ENCODE measurements at places on chromosomes 11 and 22.

- no peak for DNase-seq
Measured at GRCh38 chr11:19913893-19914249, 201.2 kb downstream of the NAV2 start.

- DNase-seq = no peak
Measured at GRCh38 chr11:15342163-15342562, 227.4 kb downstream of the INSC start.

DNA sequence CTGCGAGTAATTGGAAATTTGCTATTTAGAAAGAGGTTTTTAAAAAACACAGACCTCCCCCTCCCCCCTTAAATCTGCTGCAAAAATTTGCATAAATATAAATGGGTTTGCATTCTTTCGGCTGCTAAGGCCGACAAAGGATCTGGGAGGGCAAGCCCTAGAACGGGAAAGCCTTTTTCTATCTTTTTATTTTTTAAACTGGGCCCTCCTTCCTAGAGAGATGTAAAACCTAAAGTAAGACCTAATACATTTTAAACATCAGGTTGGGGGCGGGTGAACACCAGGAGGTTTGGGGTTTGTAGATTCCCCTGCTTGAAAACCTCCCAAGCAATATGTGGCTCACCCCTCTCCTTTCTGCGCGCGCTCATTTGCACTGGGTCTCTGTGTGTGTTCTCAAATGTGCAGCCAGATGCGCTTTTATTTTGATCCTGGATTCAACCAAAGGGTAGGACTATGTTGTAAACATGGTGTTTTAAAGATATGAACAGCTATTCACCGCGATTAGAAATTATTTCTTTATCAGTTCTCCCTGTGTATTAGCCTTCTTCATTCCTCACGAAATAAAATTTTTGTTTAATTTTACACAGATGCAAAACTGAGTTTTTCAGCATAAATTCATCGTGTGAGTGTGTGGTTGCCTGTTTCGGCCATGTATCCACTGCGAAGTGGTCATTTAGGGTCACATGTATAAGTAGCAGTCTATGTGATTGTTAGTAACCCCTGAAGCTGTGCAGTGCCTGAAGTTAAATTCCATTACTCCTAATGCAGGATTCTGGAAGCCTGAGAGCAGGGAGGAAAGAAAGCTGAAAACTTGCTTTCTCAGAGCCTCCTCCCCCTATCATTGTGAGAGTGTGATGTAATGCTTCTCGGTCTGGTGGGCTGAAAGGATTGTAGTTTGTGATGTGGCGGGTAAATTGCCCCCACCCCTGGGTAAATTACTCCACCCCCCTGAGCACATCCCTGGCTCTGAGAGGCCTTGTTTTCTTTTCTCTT lies 988 bp downstream of the TNRC6B start:
- DNase-seq = peak; percentile 23

GRCh38 chr22:46834021-46834737 lies 71.7 kb downstream of the TBC1D22A start:
- no peak for DNase-seq

- DNase-seq = no peak
Measured at GRCh38 chr11:70019576-70020011, 58.5 kb upstream of the ANO1 start.

DNA sequence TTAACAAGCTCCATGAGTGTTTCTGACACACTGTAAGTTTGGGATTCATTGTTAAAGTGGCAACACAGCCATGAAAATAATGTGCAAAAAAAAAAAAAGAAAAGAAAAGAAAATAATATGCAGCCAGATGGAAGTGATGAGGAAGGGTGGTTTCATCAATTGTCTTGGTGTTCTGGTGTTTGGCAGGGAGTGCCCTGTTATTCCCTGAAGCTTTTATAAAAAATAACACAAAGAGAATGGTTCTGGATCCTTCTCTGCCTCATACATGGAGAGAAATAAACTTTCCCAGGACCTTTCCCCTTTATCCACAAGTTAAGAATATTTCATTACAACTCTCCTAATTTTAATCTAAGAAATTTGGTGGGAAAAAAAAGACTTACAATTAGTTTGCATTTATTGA lies 16.7 kb downstream of the AMOTL1 start:
- DNase-seq = no peak

DNA sequence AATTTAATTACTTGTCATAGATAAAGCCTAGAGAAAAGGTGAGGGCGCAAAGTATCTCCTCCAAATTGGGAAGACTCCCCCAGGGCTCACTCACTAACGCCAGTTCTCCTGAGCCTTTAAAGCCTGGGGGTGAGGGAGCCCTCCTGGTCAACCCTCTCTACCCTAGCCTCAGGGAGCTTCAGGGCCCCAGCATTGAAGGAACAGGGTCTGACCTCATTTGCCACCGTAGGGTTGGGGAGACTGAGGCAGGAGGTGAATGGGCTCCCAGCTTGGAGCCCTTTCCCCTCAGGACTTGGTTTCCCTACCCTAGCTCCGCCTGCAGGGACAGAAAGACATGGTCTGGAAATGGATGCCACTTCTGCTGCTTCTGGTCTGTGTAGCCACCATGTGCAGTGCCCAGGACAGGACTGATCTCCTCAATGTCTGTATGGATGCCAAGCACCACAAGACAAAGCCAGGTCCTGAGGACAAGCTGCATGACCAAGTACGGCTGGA lies 1.7 kb downstream of the FOLR2 start:
- no peak for DNase-seq

DNA sequence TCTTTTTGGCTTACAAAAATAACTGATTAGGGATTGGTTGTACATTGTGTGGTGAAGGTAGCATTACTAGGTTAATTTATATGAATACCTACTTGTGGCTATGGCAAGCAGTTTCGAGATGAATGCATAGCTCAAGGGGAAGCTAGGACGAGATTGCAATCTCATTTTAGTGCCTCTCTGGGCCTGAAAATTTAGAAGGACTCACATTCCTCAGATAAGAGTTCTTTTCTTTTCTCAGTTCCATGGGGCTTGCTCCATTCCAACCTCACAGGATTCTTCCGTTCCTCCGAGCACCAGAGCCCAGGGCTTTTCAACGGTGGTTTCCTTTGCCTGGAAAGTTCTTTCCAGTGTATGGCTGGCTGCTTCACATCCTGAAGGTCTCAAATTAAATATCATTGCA lies 82.1 kb downstream of the CECR2 start:
- DNase-seq = no peak

DNA sequence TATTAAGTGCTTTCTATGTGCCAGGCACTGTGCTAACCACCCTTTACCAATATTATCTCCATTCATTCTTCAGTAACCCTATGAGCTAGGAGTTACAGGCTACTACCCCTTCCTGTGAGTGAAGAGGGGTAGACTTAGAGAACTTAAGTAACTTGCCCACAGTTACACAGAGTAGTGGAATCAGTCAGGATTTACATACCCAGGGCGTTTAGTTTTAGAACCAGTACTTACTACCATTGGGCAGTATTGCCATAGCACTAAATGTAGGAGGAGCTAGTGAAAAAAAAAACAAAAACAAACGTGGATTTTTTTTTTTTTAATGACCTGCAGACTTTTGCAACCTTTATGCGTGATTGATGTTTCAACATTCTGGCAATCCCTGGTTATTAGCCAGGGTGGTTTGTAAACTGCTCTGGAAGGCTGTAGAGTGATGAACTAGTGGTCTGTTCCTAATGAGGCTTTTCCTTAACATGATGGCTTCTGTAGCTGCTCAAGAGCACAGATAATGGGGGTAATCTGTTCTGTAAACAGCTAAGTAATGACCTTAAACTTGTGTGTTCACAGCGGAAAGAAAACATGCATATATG lies 11.4 kb downstream of the TBCEL start:
- DNase-seq = no peak

DNA sequence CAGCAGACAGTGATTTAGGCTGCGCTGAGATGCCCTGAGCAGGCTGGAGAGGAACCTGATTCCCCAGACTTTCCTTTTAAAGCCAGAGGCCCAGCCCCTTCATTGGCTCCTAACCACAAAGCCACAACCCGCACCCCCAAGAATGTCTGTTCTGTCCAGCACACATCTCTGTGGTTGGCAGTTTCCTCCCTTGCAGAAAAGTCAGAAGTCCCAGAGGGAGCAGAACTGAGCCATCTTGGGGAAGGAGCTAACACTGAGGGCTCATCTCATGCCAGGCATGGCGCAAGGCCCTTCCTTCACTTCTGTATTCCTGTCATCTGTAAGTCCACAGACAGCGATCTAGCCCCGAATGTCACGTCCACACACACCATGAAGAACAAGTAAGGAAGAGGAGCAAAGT lies 97.1 kb upstream of the SYT13 start:
- DNase-seq = no peak

DNA sequence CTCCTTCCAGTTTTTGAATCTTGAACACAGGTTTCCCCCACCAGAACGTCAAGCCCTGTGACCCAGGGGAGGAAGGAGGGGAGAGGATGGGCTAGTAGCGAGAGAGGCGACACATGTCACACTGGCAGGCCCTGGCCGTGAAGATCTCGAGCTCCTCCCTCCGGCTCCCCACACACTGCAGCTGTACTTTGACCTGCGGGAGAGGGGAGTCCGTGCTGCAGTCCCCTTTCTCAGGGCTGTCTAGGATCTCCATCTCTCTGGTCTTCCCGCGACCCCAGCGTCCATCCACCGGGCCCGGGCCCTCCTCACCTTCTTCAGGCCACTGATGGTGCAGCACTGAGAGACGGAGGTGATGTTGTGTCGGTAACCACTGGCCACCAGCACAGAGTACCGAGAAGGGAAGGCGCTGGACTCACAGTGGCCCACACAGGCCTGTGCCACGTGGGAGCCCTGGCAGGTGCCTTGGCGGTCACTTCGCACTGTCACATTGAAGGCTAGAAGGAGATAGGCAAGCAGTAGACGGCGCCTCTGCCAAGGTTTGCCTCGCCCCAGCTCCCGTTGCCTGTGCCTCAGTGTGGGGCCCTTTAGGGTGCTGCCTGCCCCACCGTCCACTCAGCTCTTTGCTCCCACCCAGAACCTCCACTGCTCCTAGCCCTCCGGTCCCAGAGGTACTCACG lies 873 bp downstream of the GPHA2 start:
- no peak for DNase-seq
